ENCODE measurements at places on chromosomes 7 and 10.

DNA sequence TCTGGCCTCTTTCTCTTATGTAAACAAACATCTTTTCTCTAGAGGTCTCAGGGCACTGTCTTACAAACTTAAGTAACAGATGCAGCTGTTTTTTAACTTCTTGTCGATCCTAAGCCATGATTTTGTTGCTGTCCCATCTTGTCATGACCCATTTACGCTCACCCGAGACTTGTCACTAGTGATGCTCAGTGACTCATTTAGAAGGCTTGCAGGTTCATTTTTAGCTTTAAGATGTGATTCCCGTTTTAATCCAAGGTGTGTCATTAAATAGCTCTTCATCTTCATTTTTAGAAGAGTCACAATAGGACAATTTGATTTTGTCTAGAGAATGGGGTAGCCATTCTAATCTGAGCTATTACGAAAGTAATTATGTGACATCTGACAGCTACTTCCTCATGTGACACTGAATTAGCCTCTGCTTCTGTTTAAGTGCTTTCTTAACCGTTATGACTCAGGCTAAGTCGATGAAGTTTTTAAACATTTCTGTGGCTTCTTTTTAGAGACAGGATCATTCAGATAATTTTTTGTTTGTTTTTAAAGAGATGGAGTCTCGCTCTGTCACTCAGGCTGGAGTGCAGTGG, 42.7 kb downstream of the SPDYE5 start:
- no peak for DNase-seq

DNA sequence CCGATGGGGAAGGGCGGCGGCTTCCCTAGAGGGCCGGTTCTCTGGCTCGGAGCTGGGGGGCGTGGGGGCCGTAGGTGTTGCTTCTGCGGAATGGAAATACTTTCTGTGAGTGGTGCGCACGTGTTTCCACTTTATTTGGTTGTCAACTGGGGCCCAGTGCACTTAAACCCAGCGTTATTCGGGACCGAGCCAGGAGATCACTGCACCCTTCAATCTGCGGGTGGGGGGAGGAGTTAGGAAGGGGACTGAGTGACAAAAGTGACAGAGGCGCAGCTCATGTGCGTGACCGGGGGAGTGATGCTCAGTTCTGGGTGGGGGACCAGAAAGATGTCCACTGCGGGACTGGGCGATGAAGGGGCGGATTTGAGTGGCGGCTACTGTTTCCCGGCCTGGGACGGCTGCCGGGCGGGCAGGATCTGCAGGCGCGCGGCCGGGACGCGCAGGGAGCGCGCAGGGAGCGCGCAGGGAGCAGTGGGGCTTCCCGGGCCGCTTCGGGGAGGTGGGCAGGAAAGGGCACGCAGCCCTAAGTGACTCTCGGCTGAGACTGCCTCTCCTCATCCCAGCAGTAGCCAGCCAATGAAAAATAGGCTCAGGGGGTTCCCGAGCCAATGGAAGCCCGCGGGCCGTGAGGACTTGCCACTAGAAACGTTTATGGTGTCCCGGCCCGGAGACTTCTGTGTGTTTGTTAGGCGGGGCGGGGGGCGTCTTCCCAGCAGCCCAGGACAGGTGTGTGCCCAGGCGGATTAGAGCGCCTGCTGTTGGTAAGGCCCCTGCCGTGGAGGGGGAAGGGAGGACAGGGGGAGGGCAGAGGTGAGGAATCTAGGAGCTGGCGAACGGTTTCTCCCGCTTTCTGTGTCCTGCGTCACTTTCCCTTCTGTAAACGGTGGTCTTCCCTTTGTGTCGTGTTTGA, 54.3 kb upstream of the KDM7A start:
- DNase-seq: peak; percentile 68

GRCh38 chr10:117896517-117896916, 150.2 kb downstream of the RAB11FIP2 start:
- DNase-seq: no peak

- peak; percentile 7 for DNase-seq
Observed at GRCh38 chr10:15262036-15262713, 93.7 kb upstream of the NMT2 start.

DNA sequence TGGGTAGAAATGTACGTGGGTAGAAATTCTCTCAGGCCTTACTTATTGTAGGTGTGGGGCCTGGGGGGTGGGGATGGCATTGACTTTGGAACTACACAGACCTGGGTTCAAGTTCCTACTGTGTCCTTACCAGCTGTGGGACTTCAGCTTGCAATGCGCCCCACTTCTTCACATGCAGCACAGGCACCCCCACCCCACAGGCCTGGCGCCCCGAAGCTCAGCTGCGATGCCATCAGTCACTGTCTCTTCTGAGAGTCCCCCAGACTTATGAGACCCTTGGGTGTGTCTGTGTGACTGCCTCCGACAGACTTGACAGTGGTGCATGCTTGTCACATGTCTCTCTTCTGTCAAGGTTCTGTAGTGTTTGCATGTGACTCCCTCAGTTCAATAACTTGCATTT, 3.1 kb upstream of the AP5Z1 start:
- DNase-seq: no peak

DNA sequence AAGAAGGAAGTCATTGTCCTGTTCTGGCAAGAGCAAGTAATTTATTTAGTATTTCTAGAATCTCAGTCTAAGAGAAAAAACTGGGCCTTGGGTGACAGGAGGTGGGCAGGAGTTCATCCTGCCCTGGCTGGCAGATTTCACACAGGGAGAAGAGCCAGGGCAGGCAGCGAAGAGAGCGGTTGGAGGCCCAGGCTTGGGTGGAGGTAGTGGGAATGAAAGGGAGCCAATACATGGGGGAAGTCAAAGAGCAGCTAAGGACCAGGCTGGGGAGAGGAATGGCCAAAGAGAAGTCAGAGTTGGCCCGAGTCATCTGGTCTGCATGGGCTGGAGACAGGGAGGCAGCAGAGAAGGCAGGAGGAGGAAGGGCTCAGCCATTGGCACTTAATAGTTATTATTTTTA, 51.4 kb downstream of the HECW1 start:
- no peak for DNase-seq

DNA sequence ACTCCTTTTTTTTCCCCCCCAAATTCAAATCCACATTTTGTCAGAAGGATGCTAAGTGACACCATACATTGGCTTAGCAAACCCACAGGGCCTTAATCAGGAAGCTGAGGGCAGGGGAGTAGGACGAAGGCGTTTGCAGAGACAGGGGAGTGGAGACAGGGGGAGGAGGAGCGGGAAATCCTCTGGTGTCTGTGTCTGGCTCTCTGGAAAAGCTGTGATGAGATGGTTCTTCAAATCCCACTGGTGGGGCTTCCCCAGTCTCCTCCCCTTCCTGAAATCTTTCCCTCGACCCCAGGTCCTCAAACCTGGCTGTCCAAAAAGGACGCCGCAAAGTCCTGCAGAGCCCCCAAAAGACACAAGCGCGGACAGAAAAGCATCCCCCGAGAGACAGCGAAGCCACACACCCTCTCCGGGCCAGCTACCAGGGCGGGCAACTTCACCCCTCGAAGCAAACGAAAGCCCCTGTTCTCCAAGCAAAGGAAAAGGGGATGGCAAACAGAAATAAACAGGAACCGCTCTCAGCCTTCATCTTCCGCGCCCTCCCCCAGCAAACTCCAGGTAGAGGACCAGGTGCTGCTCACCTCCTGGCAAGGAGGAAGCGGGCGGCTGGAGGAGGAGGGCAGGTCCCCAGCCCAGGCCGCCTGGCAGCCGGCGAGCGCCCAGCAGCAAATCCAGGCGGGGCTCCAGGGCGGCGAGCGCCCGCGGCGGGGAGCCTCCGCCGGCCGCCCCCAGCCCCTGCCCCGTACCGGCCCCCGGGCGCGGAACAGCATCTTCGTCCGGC, 520 bp downstream of the ELAPOR2 start:
- DNase-seq: peak; percentile 49

DNA sequence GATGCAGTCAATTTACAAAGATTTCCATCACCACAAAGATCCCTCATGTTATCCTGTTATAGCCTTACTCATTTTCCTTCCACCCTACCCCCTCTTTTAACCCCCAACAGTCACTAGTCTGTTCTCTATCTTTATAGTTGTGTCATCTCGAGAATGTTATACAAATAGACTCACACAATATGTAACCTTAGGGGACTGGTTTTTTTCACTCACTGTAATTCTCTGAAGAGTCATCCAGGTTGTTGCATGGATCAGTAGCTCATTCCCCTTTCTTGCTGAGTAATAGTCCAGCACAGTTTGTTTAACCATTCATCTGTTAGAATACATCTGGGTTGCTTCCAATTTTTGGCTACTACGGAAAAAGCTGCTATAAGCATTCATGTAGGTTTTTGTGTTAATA, 121.1 kb upstream of the PDE1C start:
- DNase-seq: no peak

- DNase-seq: no peak
Observed at GRCh38 chr10:44956717-44957706, 2.6 kb upstream of the RASSF4 start.

DNA sequence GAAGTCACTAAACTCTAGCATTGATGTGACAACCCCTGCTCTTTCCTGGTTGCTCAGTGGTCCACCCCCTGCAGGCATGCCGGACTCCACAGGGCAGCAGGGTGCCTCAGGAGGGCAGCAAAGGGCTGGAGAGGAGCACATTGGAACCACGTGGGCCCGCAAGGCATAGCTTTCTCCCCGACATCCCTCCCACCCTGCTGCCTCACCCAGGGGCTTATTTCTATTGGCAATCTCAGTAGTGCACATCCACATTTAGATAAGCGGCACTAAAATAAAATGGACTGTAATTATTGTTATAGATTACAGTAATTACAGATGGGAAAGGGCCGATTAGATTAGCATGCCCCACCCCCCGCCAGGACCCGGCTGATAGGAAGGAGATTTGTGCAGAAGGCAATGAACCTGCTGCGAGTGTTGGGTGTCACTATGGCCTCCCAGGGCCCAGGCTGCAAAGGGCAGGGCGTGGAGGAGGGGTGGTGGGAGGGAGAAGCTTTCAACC, 580.1 kb downstream of the GRID1 start:
- no peak for DNase-seq
